Natural killer cell treated with Interleukin-12 subunit alpha and Interleukin-12 subunit beta and Interleukin-15 and Interleukin-18, amount 100 ng/mL, for 72 hours (primary cell): ENCODE measurements at places on chromosomes 1 and 21. TPM values are rescaled to one million over a fixed set of nuclear protein-coding genes. Genes with fewer than 3 reads are reported as not detected.

GRCh38 chr1:174953285-174954072 is 46.3 kb upstream of the CACYBP start:
- no peaks in the 10 kb centered on the region for H3K27me3 ChIP-seq
- no peaks in the 10 kb centered on the region for H3K36me3 ChIP-seq
- no peak overlapping the region for H3K27ac ChIP-seq
- peaks cover 17% of the 10 kb centered on the region for H3K4me1 ChIP-seq
- no peak overlapping the region for H3K4me3 ChIP-seq

DNA sequence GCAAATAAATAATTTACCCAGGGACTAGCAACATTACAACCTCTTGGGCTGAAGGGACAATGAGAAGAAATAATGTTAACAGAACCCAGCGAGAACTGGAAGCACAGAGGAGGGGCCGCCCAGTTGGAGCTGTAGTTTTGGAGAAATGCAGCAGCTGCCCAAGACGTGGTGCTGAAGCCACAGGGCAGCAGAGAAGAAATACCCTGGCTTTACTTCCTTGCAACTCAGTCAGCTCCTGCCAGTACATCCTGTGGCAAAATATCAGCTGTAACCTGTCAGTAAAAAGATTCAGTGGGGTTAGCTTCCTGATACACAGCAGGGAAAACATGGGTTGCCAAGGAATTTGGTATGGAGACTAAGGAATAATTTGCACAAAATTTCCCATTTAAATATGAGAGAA is 283.6 kb upstream of the USP25 start:
- DNase-seq: no peak
- H3K4me3 ChIP-seq: no peak overlapping the region
- H3K27me3 ChIP-seq: no peaks in the 10 kb centered on the region

The LCE1E gene
- total RNA-seq: not detected

The L1TD1 gene
- not detected for total RNA-seq

DNA sequence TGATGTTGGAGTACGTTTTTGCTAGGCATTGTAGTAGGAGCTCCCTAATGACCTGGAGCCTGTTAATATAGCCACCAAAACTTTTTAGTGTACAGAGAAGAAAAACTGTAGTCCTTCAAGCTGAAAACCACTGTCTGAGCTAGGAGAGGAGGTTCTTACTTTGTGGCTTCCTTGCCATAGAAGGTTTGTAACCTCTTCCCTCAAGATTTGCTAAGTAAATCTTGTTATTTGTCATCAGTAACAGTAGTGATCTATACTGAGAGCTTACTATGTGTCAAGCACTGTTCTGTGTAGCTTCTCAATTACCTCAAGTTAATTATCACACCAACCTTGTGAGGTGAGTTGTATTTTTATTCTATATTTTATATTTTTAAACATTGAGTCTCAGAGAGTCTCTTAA is 21.2 kb upstream of the LRRC8C start:
- peaks cover 67% of the 10 kb centered on the region for H3K4me1 ChIP-seq
- DNase-seq: no peak
- H3K27ac ChIP-seq: peak overlapping the region; percentile 89
- no peaks in the 10 kb centered on the region for H3K36me3 ChIP-seq

DNA sequence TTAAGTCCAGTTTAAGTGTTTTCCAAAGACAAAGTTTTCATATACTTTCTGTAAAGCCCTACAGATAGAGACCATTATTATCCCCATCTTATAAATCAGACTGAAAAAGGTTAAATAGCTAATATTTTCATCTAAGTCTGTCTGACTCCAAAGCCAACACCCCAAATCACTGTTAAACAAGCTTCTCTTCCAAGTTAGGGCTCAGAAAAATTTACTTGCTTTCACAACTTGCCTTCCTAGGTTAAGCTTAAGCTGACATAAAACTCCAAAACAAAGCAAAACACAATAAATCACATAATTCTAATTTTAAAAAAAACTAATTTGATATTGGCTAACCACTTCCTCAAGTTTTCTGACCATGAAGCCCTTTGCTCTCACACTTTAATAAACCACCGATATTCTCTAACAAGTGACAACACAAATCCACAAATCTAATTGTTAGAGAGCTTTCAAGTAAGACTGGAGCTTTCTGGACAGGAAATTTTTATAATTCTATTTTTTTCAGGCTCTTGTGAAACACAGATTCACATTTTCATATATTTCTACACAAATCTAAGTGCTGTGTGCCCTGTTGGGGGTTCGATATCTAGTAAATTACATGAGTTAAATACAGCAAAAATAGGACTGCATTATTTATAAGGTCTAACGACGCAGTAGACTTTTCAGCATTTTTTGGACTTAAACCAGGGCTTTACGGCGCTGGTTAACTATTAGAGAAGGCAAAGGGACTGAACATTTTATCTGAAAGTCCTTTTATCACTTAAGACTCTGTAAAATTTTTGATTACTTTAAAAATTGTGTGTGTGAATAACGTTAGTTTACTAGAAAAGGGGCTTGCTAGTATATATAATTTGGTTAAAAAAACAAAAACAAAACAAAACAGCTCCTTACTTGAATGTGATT is 2.1 kb downstream of the GNG12 start:
- peaks cover 39% of the 10 kb centered on the region for H3K27me3 ChIP-seq
- H3K36me3 ChIP-seq: no peaks in the 10 kb centered on the region
- peak overlapping the region; percentile 71 for H3K4me3 ChIP-seq
- peaks cover 17% of the 10 kb centered on the region for H3K4me1 ChIP-seq
- H3K27ac ChIP-seq: no peak overlapping the region
- DNase-seq: no peak

The AMIGO1 gene
- 0.90 TPM for total RNA-seq

DNA sequence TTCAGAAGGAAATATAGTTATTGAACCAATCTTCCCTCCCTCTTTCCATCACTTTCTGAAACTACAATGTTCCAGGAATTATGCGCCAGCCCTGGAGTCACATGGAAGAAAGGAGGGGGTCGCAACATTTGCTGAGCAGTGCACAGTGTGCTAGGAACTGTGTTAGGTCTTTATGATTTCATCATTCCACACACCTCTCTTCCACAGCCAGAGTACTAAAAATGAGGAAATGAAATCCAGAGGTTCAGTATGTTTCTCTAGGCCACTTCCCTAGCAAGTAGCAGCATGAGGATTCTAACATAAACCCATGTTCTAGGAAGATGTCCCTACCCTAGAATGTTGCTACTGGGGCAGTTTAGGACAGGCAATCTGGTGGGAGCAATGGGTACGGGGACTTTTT is 158.1 kb downstream of the SLC45A1 start:
- H3K27me3 ChIP-seq: peaks cover 20% of the 10 kb centered on the region
- H3K27ac ChIP-seq: peak overlapping the region; percentile 29
- no peak for DNase-seq
